ENCODE measurements at places on chromosomes 12 and 14. TPM values are rescaled to one million over a fixed set of nuclear protein-coding genes. Genes with fewer than 3 reads are reported as not detected.

DNA sequence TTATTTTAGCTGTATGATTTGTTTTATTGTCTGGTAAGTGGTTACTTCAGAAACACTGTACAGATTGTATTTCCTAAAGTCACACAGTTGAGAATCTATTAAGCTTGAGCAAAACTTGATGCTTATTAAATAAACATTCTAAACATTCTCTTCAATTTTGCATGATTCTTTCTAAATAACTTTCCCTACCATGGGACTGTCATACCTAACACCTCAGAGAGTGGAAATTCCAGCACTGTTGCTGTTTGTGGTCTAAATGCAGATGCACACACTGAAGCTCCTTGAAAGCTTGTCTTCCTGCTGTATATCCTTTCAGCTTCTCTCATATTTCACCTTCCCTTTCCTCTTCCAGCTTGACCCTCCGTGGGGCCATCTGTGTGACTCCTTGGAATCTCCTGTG lies 392.0 kb downstream of the LRIG3 start:
- H3K36me3 ChIP-seq: no peaks in the 10 kb centered on the region
- H3K4me1 ChIP-seq: no peaks in the 10 kb centered on the region

- H3K4me1 ChIP-seq: no peaks in the 10 kb centered on the region
- DNase-seq: no peak
- no peaks in the 10 kb centered on the region for H3K27me3 ChIP-seq
- peak overlapping the region; percentile 59 for H3K27ac ChIP-seq
Measured at GRCh38 chr14:61329478-61330051, 8.2 kb downstream of the PRKCH start.

DNA sequence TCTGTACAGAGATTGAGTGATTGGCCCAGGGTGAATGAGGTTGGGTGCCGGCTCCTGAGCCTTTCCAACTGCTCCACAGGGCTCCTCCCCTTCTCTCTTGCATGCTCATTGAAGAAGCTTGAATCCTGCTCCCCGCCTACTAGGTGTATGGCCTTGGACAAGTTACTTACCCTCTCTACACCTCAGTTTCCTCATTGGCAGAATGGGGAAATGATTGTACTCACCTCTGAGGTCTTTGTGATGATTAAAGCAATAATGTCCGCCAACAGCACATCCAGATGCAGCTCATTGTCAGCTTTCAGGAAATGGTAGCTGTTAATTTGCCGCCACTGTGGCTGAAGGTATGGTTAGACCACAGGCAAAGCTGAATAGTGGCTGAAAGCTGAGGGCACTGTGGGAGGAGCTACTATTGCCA lies 174.1 kb downstream of the CRADD start:
- no peak overlapping the region for H3K27ac ChIP-seq
- H3K4me3 ChIP-seq: no peak overlapping the region
- H3K27me3 ChIP-seq: no peaks in the 10 kb centered on the region
- H3K36me3 ChIP-seq: no peaks in the 10 kb centered on the region

ENDOU gene
- total RNA-seq: not detected

TAS2R30 gene
- 3.1 TPM for total RNA-seq

GRCh38 chr14:20400589-20400964 lies 12.7 kb downstream of the TEP1 start:
- no peaks in the 10 kb centered on the region for H3K36me3 ChIP-seq
- DNase-seq: no peak
- H3K27me3 ChIP-seq: no peaks in the 10 kb centered on the region
- no peaks in the 10 kb centered on the region for H3K4me1 ChIP-seq

SLC17A8 gene
- 0.13 TPM for total RNA-seq

- H3K27me3 ChIP-seq: no peaks in the 10 kb centered on the region
- no peak for DNase-seq
- H3K36me3 ChIP-seq: no peaks in the 10 kb centered on the region
- no peak overlapping the region for H3K4me3 ChIP-seq
- no peak overlapping the region for H3K27ac ChIP-seq
- H3K4me1 ChIP-seq: no peaks in the 10 kb centered on the region
Measured at GRCh38 chr12:108394196-108394595, 55.1 kb upstream of the CMKLR1 start.

ZNF891 gene
- total RNA-seq: 1.8 TPM

DNA sequence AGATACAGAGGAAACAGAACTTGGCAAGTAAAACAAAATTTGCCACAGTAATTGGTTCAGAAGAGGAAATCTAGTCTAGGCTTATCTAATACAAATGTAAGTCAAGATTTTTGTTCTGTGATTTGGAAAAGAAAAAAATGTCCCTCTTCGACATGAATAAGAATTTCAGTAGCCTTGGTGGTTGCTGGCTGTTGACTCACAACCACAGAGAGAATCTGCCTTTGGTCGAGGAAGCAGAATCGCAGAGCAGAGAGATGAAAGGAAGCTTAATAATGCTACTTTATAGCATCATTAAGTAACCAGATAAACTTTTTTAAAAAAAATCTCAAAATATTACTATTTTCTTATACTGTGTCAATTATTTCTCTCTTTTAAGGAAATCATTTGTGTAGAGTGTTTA lies 1096.6 kb downstream of the FLRT2 start:
- DNase-seq: no peak
- no peaks in the 10 kb centered on the region for H3K27me3 ChIP-seq
- H3K4me1 ChIP-seq: no peaks in the 10 kb centered on the region
- H3K27ac ChIP-seq: no peak overlapping the region

DNA sequence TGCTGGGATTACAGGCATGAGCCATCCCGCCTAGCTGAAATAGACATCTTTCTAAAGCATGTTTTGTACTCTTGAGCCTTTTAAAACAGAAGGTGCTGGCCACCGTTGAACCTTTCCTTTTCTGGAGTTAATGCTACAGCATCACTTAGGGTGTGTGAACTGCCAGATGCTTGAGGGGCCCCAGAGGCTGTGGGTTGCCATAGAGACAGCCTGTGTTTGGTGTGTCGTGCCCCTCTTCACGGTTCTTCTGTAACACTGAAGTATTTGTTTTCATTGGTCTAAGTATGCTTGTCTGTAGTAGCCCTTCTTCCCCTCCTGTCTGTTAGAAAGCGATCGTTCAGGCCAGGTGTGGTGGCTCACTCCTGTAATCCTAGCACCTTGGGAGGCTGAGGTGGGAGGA lies 30.8 kb downstream of the PLEKHG3 start:
- peaks cover 68% of the 10 kb centered on the region for H3K36me3 ChIP-seq
- H3K4me3 ChIP-seq: no peak overlapping the region
- no peak for DNase-seq
- no peaks in the 10 kb centered on the region for H3K27me3 ChIP-seq
- no peak overlapping the region for H3K27ac ChIP-seq

GRCh38 chr12:28486521-28486920 lies 296.3 kb downstream of the CCDC91 start:
- no peaks in the 10 kb centered on the region for H3K4me1 ChIP-seq
- no peak for DNase-seq
- no peak overlapping the region for H3K4me3 ChIP-seq
- no peak overlapping the region for H3K27ac ChIP-seq
- H3K27me3 ChIP-seq: no peaks in the 10 kb centered on the region
- H3K36me3 ChIP-seq: no peaks in the 10 kb centered on the region

CMTM5 gene
- 2.0 TPM for total RNA-seq

DNA sequence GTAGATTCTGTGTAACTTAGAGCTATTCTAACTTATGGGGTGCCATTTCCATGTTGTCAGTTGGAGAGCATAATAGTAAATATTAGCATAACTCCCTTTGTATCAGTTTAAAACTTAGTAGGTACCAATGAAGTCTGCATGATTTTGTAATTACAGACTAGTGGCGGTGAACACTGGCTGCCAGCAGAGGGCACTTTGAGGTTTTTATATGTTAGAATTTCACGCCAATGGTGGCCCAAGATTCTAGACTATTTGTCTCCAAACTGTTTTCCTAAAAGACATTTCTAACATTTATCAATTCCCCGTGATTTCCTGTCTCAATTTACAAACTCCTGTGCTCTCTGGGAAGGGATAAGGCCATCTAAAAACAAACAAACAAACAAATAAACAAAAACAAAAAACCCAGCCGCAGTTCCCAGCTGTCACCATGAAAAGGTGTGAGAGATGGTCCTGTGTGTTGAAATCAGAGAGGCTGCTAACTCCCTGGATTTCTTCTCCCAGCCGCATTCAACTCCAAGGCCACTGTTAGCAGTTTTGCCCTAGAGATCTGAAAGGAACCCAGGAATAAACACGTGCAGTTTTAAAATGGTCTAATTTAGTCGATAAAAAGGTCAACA lies 57.6 kb downstream of the BRMS1L start:
- H3K36me3 ChIP-seq: no peaks in the 10 kb centered on the region
- no peak overlapping the region for H3K4me3 ChIP-seq
- H3K4me1 ChIP-seq: peaks cover 5% of the 10 kb centered on the region
- DNase-seq: peak; percentile 29
- H3K27me3 ChIP-seq: no peaks in the 10 kb centered on the region

DNA sequence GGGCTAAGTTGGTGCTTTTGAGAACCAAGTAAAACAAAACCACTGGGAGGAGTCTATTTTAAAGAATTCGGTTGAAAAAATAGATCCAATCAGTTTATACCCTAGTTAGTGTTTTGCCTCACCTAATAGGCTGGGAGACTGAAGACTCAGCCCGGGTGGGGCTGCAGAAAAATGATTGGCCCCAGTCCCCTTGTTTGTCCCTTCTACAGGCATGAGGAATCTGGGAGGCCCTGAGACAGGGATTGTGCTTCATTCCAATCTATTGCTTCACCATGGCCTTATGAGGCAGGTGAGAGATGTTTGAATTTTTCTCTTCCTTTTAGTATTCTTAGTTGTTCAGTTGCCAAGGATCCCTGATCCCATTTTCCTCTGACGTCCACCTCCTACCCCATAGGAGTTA lies 1.8 kb upstream of the RAB5B start:
- H3K36me3 ChIP-seq: peaks cover 8% of the 10 kb centered on the region
- H3K27me3 ChIP-seq: no peaks in the 10 kb centered on the region
- H3K27ac ChIP-seq: peak overlapping the region; percentile 98

GNB3 gene
- total RNA-seq: 2.0 TPM

DNA sequence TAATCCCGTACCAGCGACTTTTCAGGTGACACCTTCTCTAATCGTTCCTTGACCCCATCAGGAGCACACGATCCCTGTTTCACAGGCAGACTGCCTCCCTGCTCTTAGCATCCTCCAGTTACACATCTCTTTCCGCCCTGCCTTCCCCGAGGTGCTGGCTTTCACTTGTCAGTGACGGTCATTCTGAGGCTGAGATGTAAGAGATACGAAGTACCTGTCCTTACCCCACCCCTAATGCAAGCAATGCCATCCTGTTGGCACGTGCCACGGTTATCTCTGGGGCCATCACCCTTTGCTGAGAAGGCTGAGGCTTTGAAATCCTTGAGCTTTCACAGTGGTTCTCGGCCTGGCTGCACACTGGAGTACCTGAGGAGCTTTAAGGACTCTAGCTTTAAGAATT lies 24.4 kb downstream of the B4GALNT3 start:
- DNase-seq: no peak
- no peaks in the 10 kb centered on the region for H3K36me3 ChIP-seq
- no peaks in the 10 kb centered on the region for H3K4me1 ChIP-seq
- H3K27ac ChIP-seq: no peak overlapping the region
- H3K4me3 ChIP-seq: no peak overlapping the region

EML5 gene
- 1.8 TPM for total RNA-seq

GRCh38 chr14:99769799-99770198 lies 23.4 kb upstream of the EML1 start:
- no peak overlapping the region for H3K4me3 ChIP-seq
- DNase-seq: no peak
- no peak overlapping the region for H3K27ac ChIP-seq
- H3K27me3 ChIP-seq: no peaks in the 10 kb centered on the region

- DNase-seq: no peak
- H3K36me3 ChIP-seq: no peaks in the 10 kb centered on the region
- no peaks in the 10 kb centered on the region for H3K4me1 ChIP-seq
- H3K27ac ChIP-seq: no peak overlapping the region
- no peak overlapping the region for H3K4me3 ChIP-seq
Measured at GRCh38 chr12:34121360-34121759, 99.1 kb downstream of the ALG10 start.

DNA sequence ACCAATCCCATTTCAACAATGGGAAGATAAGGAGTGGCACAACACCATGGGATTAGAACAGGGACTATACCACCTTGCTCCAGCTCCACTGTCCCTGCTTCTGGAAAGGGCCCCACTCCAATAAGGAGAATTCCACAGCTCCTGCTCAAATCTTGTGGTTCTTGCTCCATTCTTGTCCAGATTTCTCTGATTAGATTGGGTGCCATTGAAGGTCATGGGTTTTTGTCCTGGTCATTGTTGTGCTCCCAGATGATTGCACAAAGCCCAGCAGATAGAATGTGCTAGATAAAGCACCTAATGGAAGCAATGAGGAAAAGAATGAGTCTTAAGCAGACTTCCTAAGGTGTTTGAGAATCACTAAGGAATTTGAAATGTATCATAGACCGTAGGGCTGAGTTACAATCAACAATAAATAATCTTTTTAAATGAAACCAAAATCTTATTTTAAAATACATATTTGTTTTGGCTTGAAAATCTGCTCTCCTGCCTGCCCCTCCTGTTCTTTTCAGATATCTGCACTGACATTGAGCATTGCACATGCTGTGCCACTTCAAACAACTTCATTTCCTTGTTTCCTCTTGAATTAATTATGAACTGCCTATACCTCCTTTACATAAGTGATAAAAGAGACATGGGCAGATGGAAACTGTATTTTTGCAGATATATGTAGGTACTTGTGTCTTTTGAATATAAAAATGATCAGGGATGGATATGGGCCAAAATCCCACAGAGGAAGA lies 115.9 kb downstream of the FGD4 start:
- H3K27ac ChIP-seq: peak overlapping the region; percentile 45
- H3K36me3 ChIP-seq: no peaks in the 10 kb centered on the region
- no peaks in the 10 kb centered on the region for H3K27me3 ChIP-seq

DNA sequence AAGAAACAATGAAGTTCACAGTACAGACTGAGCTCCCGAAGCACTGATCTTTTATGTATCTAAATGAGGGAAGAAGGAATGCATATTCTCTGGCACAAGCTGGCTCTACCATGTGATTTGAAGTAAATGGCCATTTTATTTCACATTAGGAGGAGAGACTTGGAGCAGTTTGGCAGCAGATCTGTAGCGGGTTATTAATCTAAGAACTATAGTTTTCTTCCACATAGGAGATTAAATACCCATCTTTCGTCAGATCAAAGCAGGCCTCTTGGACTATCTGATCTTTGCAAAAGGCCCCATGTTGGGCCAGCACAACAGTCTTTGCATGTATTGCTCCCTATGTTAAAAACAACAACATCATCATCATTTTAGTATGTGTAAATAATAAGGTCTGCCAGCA lies 477.8 kb downstream of the ZFP36L1 start:
- H3K4me1 ChIP-seq: no peaks in the 10 kb centered on the region
- H3K27ac ChIP-seq: no peak overlapping the region
- no peaks in the 10 kb centered on the region for H3K36me3 ChIP-seq
- DNase-seq: peak; percentile 85
- H3K27me3 ChIP-seq: no peaks in the 10 kb centered on the region

DNA sequence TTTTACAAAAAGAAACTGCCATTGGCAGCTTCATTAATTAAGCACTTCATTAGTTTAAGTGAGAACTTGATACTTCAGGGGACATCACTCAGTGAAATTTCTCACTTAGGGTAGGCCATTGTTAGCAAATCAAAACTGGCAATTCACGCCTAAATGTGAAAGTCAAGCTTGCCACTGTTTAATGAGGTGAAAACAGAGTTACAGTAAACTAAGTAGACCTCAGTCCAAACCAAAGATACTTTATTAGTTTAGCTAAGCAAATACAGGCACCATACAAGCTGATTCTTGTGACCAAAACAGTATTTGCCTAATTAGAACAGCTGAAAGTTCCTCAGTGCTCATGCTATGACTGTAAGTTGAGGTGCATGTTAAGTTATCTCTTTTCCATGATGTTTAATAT lies 176.5 kb upstream of the CPNE8 start:
- H3K27me3 ChIP-seq: no peaks in the 10 kb centered on the region
- H3K27ac ChIP-seq: no peak overlapping the region
- H3K4me1 ChIP-seq: no peaks in the 10 kb centered on the region
- no peak overlapping the region for H3K4me3 ChIP-seq
